Stimulated activated CD4-positive, alpha-beta T cell treated with anti-CD3 and anti-CD28 coated beads, Interleukin-2, amount 100 ng/mL, for 24 hours (primary cell): ENCODE measurements at places on chromosomes 4 and X.

GRCh38 chr4:73433140-73433539 is 2.9 kb upstream of the AFP start:
- no peak for DNase-seq

DNA sequence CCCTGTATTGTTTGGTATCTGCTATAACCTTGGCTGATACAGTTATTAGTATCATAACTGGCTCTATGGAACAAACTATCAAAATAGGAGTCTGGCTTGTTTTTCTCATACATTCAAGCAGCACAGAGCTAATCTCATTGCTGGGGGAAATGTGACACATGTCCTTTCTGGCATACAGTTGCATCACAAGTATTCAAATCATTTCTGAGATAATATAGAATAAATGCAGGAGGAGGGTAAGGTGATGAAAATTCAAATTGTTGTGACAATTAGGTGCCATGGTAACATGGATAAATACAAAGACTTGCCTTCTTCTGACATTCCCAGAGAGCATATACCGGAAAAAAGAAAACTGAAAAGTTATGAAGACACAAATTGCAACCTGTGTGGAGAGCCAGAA is 2706.8 kb downstream of the ARAP2 start:
- DNase-seq, result no peak

GRCh38 chrX:45823536-45823935 is 622.9 kb upstream of the DIPK2B start:
- no peak for DNase-seq

- DNase-seq, result no peak
These were observed 34.8 kb downstream of the YIPF7 start for GRCh38 chr4:44616621-44617020.

- DNase-seq, result no peak
These were observed 49.0 kb downstream of the NIPAL1 start for GRCh38 chr4:48065587-48066052.

- DNase-seq, result no peak
These were observed 58.7 kb downstream of the GPRIN3 start for GRCh38 chr4:89248879-89249281.

- DNase-seq, result no peak
These were observed at the start of gene CRMP1 for GRCh38 chr4:5893004-5893580. CRMP1 (minus strand) TSS chr4:5893086; CDS start chr4:5892969, 117 bp downstream.

DNA sequence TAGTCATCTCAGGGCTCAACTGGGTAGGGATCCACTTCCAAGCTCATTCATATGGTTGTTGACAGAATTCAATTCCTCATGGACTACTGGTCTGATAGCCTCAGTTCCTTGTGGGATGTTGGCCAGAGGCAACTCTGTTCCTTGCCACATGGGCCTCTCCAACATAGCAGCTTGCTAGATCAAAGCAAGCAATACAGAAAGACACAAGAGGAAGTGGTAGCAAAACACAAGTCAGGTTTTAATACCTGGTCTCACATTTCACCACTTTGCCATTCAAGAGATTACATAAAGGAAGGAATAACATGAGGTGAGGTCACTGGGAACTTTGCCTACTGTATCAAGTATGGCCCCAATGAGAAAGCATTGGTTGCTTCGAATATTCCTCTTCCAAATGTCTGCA is 79.2 kb downstream of the PRSS12 start:
- DNase-seq, result no peak

DNA sequence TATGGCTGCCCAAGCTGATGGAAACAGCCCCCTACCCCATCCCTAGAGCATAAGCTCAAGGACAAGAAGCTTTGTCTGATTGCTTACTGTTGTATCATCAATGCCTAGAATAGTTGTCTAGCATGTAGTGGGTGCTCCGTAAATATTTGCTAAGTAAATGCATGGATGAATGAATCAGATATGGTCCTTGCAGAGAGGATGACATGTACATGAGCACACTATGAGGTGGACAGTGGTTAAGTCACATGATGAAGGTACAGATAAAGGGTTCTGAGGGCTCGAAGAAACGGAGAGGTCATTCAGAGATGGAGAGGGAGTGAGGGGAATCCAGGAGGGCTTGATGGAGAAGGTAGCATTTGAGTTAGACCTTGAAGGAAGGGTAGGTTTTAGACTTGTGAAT is 214.2 kb downstream of the RBMX2 start:
- no peak for DNase-seq

- DNase-seq, result no peak
These were observed 20.6 kb downstream of the MED28 start for GRCh38 chr4:17635056-17635455.
